ENCODE measurements at places on chromosomes 4 and X.

- DNase-seq, result no peak
These were observed 2.1 kb downstream of the GPR101 start for GRCh38 chrX:137031517-137032340.

GRCh38 chrX:53195401-53195800 lies 29.6 kb downstream of the KDM5C start:
- DNase-seq, result no peak

DNA sequence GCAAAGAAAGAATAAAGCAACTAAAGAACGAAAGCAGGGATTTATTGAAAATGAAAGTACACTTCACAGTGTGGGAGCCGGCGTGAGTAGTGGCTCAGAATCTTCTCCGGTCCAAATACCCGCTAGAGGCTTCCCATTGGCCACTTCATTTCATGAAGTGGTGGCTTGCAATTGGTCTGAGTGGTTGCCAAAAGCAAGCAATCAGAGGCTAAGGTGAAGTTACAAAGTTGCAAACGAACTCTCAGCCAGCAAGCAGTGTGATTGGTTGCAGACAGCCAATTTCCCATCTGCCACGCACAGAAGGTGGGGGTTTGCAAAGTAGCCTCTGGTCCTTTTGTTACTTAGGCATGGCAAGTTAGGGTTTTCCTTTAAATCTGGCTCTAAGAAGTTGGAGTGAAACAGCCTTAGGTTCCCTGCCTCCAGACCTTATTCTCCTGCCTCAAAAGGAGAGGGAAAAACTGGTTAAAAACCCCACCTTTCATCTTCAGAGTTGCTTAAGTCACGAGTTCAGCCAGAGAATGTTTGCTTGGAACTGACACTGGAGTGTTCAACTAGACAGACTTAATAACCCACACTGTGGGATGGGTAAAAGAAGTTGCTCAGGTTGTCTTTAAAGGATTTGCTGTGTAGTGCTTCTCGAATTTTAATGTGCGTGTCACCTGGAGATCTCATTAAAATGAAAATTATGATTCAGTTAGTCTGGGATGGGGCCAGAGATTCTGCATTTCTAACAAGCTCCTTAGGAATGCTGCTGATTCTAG lies 6.9 kb upstream of the CLOCK start:
- DNase-seq, result peak; percentile 1

- DNase-seq, result no peak
These were observed 334.0 kb downstream of the PCDH19 start for GRCh38 chrX:100076031-100076430.

DNA sequence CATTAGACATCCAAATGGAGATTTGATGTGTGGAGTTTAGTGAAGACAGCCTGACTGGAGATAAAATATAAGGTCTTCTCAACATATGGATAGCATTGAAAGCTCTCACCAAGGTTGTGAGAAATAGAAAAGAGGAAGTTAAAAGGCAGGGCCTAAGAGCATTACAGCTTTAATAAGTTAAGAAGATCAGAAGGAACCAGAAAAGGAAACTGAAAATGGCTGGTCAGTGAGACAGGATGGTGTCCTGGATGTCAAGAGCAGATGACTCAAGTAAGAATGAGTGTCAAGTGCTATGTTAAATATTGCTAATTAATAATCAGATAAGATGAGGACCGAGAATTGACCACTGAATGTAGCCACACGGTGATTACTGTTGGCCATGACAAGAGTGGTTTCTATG lies 642.9 kb downstream of the STPG2 start:
- DNase-seq, result no peak

- no peak for DNase-seq
These were observed 409.1 kb upstream of the TEX13C start for GRCh38 chrX:124910611-124911010.

GRCh38 chr4:88240297-88240714 lies 44.1 kb downstream of the PPM1K start:
- DNase-seq, result no peak

DNA sequence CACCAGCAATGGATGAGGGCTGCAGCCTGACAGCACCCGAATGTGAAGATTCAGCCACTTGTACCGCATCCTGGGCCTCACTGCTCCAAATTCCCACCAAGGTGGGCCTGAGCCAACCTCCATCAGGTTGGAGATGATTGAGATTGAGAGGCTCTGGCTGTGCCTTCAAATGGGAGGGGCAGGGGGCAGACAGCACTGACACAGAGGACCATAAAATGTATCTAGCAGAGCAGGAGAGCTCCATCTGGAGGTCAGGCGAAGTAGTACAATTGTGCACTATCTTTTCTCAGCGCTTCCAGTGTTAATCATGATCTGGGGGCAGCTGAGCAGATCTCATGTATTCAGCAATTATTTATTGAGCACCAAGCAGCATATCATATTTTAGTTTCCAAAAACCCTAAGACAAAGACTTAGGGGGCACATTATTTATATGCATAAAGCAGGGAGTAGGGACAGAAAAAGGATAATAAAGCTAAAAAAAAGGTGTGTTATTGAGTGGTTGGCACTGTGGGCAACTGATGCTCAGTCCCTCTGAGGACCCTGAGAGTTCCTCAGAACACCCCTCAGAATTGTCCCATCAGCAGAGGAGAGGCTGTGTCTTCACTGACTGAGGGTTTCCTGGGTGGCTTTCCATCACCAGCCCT lies 31.6 kb upstream of the C1QTNF7 start:
- peak; percentile 10 for DNase-seq

GRCh38 chr4:34182306-34182705 lies 2062.0 kb downstream of the ARAP2 start:
- DNase-seq, result no peak

DNA sequence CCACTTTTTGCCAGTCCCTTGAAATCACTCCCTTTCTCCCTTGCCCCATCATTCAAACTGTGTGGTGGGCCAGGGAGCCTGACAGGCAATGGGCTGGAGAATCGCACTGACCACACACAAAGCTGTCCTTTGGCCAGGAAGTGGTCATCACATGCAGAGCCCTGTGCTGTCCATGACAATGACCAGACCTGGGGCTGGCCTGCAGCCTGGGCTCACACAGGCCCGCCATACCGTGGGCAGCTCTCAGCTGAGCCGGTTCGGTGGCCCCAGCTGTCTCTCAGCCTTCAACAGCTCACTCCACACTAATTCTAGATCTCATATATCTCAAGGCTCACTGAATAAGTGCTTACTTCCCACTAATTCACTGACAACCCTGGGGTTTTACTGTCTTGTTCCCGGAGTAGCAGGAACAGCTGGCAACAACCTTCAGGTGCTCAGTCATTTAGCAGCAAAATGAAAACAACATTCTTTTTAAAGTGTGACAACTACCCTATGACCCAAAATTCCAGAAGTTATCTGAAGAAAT lies 48.0 kb downstream of the USP46 start:
- DNase-seq, result no peak

GRCh38 chr4:119666653-119667091 lies 38.1 kb upstream of the PDE5A start:
- DNase-seq, result no peak

GRCh38 chr4:54719378-54719777 lies 61.6 kb downstream of the KIT start:
- no peak for DNase-seq

GRCh38 chrX:10747975-10748374 lies 127.6 kb upstream of the MID1 start:
- DNase-seq, result no peak

DNA sequence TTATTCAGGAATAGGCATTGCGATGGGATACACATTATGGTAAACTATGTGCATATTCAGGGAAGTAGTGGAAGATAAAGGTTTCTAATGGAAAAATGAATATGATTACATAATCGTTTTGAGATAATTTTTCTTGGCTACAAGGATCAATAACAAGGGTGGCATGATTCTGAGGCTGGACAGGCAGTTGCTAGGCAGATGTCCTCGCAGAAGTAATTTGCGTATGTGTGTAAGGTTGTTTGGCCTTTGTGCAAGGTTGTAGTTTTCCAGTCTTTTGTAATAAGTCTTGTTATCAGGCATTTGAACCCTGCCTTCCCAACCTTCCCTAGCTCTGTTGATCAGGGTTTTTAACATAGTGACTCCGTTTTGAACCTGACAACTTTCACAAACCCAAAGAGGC lies 59.7 kb downstream of the RGS12 start:
- DNase-seq, result no peak

GRCh38 chr4:123913598-123913997 lies 517.0 kb downstream of the SPRY1 start:
- DNase-seq, result no peak

- DNase-seq, result no peak
These were observed 212.5 kb upstream of the CXorf66 start for GRCh38 chrX:140177821-140178220.

DNA sequence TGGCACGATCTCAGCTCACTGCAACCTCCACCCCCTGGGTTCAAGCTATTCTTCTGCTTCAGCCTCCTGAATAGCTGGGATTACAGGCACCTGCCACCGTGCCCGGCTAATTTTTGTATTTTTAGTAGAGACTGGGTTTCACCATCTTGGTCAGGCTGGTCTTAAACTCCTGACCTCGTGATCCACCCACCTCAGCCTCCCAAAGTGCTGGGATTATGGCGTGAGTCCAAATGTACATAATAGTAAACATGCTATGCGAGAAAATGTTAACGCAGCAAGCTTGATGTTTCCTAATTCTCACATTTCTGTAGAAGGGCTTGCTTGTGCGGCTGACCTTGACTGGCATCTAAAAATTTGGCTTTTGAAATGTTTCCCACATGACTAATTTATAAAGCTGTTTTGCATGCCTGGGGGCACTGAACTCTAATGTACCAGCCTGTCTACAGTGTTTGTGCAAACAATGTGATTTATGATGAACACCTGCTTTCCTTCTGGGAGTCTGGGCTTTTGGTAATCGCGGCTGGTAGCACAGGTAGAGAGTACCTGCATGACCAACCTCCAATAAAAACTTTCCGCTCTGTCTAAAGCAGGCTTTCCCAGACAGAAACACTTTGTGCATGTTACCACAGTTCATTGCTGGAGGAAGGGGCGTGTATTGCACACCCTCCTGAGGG lies 216.8 kb downstream of the IL15 start:
- no peak for DNase-seq

DNA sequence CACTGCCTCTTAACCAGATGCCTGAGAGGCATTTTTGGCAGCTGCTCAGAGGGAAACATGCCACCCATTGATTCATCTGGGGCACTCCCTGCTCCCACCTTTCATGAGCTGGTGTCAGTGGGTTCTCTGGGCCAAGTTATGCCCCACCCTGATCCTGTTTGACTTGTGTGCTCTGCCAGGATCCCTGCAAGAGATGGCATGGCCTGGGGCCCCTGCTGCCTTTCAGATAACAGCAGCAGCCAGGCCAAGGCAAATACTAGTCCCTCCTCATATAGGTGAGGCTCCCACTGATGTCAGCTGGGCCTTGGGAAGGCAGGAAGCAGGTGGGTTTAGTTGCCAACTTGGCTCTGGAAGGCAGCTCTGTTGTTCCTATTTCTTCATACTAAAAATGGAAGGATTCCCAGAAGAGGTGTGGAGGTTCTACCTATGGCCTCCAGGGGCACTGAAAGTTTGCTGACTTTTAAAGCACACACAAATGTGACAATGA lies 192.9 kb upstream of the RBPJ start:
- DNase-seq, result no peak

DNA sequence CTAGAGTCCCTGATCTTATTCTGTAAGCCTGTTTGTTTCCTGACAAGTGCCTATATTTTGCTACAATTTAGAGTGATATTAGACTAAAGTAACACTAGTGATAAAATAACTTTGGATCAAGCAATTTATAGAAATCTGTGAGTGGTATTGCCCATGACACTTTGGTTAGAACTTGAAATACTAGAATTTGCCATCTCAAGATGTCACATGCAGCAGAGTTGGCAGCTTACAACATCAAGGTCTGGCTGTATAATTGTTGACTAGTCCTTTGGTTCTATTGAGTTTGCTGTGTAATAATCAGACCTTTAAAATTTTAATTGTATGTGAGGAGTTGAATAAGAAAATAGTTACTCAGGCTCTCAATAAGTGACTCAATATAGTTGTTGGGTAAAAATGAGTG lies 167.1 kb downstream of the RAPGEF2 start:
- peak; percentile 65 for DNase-seq

- DNase-seq, result no peak
These were observed 214.0 kb downstream of the FBXW7 start for GRCh38 chr4:152321923-152322322.

DNA sequence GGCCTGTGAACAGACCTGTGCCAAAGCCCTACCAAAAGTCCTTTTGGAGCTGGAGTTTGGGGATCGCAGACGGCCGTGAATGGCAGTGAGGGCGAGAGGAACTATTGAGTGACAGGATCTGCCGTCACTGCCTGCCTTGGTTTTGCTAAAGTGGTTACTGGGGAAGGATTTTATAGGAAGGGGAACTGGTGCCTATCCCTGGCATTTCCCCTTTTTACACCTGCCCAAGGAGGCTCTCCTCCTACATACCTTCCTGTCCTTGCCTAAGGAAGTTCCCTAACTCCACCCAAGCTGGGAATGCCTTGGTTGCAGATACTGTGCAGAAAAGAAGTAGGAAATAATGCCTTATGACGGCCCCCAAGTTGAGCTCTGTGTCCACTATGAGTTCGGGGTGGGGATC lies 14.5 kb downstream of the LONRF3 start:
- DNase-seq, result no peak

DNA sequence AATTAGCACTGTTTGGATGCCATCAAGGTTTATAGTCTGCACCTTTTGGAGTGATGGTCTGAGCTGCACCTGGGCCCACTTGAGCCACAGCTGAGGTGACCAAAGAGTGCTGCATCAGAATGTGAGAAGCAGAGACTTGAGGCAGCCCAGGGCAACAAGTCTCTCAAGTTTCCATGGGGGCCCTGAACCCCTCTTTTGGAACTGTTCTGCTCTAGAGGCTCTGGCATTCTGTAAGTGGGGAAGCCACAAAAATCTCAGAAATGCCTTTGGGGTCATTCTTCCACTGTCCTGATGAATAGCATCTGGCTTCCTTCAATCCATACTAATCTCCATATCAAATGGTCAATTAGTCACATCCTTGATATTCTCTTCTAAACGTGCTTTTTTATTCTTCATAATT lies 298.4 kb upstream of the MAOA start:
- no peak for DNase-seq

DNA sequence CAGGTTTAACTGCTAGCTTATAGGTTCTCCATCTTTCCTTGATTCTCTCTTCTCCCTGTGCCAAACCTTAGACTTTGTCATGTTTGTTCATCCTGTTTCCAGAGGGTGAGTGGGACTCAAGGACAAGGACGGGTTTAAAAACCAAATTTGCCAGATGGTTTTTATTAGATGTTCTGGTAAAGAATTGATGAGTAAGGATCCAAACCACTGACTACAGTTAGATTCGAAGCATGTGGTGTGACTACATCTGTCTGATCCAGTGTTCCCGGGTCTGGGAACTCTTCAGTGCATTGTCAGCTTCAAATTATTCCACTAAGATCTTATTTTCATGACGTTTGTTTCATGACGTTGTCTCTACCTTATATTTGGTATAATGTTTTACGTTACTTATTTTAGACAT lies 37.5 kb downstream of the MTMR1 start:
- no peak for DNase-seq

GRCh38 chr4:157992038-157992705 lies 180.7 kb downstream of the GASK1B start:
- peak; percentile 2 for DNase-seq

DNA sequence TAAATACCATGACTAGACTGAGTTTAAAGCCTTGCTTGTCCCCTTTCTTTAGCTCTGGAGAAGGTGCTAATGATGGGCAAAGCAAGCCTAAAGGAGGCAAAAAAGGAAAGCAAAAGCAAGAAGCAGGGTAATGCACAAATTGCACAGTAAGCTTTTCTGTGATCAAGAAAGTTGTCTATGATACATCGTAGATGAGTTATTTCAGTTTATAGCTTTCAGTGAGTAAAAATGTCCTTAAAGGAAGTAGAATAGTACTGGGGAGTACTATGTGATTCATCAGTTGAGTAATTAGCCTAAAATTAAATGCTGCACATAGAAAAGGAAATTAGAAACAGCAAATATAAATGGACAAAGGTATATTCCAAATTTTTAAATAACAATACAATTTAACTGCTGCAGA lies 50.2 kb upstream of the PDE5A start:
- DNase-seq, result no peak

Data from hippocampal formation (tissue), 2 donors.